GM12865 (cell line): ENCODE measurements at places on chromosomes 5 and 9.

DNA sequence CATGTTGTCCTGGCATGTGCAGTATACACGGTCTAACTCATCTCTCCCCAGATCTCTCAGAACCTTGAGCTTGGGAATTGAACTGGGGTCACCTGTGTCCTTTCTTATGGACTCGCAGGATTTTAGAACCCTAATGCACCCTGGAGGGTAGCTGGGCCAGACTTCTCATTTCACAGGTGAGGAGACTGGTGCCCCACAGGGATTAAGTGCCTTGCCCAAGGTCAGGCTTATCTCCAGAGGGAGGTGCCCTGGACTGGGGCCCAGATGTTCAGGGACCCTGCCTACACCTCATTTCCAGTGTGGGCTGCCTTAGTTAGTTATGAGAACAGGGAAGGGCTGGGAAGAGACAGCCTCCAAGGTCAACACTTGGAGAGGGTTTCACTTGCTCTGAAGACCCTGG, 4.0 kb upstream of the NUP214 start:
- DNase-seq = no peak

DNA sequence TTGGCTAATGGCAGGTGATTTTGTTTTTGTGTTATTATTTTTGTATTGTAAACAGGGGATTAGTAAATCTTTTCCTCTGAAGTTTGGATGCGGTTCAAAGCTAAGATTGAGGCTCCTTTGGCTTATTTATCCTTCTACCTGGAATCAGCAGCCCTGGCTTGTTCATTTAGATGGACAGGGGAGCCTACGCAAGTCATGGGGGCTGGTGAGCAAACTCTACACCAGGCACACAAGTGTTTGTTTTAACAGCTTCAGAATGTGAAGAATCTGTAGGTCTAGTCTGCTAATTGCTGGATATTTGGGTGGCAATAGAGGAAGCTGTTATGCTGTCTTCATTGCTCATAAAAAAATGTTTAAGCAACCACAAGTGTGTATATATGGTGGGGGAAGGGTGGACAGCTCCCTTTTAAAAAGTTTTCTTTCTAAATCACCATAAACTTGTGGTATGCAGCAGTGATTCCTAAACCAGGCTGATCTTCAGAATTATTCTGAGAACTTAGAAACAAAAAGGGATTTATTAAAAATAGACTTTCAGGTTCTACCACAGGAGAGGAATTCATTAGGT, 20.7 kb downstream of the ZNF462 start:
- no peak for DNase-seq

- no peak for DNase-seq
Measured at GRCh38 chr9:70134360-70134759, 90.7 kb downstream of the MAMDC2 start.

GRCh38 chr9:90921969-90922368, 120.3 kb downstream of the SYK start:
- DNase-seq = no peak

DNA sequence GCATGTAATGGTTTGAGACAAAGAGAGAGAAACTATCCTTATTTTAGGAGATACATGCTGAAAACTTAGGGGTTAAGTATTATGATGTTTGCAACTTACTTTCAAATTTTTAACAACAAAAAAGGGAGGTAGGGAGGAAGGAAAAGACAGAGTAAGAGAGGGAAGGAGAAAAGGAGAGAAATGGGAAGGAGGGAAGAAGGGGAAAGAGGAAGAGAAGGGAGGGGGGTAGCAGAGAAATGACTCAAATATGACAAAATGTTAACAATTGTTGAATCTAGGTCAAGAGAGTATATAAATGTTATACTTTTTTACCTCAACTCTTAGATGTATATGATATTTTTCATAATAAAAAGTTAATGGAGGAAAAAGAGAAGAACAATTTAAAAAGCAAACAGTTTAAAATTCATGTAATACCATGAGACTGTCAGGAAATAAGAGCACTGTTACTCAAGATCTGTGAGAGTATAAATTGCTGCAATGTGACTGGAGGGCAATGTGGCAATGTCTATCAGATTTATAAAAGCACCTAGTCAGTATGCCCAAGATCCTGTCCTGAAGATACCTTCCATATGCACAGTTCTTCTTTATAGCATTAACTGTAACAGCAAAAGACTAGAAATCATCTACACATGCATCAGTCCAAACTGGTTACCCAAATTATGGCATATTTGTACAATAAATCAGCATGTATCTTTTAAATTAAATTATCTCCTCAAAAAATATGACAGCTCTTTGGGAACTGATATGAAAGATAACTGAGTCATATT, 16.3 kb downstream of the FBXW11 start:
- DNase-seq = no peak

GRCh38 chr5:76576450-76576849, 46.8 kb downstream of the F2RL2 start:
- DNase-seq = no peak

GRCh38 chr5:95060098-95060497, 224.8 kb downstream of the MCTP1 start:
- DNase-seq = no peak

GRCh38 chr5:172701291-172701656, 60.2 kb downstream of the NEURL1B start:
- no peak for DNase-seq

DNA sequence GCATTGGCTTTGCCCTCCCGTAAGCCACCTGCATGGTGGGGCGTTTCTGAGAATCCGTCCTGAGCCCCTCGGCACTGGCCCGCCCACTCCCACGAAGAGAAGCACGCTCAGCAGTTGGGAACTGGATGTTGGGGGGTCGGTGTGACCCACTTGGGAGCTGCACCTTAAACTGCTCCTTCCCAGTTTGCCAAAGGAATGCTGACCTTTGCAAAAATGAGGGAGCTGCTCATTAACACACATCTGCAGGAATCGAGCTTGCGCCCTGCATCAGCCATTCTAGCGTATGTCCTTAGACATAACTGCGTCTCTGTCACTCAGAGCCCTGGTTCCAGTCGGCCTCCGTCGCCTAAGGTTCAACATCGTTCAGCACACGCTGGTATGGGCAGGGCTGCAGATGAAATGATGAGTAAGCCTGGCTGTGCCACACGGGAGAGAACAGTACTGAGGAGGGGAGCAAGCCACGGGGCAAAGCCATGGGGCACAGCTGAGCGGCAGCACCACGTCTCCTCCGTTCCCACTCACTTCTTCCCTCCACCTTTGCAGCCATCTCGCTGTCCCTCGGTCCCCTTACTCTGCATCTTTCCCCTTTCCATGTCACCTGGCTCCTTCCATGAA, 28.8 kb upstream of the NCS1 start:
- DNase-seq = no peak

- peak; percentile 34 for DNase-seq
Measured at GRCh38 chr9:133048595-133048994, 13.2 kb upstream of the CEL start.

- peak; percentile 96 for DNase-seq
Measured at GRCh38 chr5:32583582-32584232, 1.6 kb upstream of the SUB1 start.

DNA sequence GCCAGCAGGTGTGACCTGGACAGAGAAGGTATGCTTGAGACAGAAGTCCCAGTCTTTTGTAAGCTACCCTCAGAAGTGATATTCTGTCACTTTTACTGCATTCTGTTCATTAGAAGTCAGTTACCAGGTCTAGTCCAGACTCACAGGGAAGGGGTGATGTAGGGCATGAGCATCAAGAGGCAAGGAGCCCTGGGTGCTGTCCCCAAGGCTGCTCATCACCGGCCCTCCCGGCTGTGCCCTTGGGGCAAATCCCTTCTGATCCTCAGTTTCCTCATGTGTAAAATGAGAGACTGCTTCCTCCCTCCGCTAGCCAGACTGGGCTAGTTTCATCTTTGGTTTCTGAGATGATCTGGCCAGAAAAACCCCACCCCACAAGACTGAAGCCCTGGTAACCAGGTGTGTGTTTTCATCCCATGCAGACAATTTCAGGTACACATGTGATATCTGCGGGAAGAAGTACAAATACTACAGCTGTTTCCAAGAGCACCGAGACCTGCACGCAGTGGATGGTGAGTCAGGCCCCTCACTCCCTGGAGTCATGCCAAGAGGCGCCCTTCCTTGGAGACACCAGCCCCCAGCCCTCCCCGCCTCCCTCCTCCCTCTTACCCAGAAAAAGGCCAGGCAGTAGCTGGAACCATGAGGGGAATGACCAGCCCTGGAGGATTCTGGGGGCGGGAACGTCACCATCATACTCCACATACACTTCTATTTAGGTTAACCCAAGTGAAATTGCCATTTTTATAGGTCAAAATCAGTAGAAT, 71.0 kb downstream of the AMBP start:
- no peak for DNase-seq

DNA sequence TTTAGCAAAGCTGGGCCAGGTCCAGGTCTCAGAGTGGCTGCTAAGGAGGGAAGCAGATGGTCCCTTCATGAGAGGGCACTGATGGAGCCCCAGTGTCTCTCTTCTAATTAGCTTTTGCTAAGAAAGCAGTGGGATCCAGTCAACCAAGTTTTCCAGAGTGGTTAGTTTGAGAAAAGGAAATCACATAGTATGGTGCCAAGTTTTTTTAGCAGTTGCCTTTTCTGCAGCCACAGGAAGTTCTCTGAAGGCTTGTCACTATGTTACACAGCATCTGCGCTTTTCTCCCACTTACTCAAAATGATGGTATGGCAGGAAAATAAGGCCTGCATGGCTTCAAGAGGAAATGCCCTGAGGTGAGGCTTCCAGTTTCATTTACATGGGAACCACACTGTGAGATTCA, 331.5 kb upstream of the ZNF462 start:
- DNase-seq = no peak

DNA sequence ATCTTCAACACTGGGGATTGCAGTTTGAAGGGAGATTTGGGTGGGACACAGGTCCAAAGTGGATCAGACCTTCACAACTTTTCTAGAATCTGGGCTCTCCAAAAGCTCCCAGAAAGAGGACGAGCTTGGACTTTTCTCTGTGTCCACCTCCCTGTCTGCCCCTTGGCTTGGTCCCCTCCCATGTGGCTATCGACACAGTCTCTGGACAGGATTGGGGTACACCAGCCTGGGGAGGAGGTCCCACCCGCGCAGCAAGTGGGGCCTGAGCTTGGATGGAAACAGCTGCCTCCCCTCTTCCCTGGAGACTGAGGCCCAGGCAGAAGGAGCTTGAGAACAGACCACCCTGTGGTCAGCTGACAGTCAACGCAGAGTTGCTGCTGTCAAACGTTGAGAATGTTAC, 84.6 kb upstream of the FCN1 start:
- DNase-seq = no peak

GRCh38 chr5:123808461-123809380, 296.7 kb downstream of the CSNK1G3 start:
- DNase-seq = no peak

GRCh38 chr9:93620881-93621820, 44.8 kb downstream of the PHF2 start:
- DNase-seq = no peak

DNA sequence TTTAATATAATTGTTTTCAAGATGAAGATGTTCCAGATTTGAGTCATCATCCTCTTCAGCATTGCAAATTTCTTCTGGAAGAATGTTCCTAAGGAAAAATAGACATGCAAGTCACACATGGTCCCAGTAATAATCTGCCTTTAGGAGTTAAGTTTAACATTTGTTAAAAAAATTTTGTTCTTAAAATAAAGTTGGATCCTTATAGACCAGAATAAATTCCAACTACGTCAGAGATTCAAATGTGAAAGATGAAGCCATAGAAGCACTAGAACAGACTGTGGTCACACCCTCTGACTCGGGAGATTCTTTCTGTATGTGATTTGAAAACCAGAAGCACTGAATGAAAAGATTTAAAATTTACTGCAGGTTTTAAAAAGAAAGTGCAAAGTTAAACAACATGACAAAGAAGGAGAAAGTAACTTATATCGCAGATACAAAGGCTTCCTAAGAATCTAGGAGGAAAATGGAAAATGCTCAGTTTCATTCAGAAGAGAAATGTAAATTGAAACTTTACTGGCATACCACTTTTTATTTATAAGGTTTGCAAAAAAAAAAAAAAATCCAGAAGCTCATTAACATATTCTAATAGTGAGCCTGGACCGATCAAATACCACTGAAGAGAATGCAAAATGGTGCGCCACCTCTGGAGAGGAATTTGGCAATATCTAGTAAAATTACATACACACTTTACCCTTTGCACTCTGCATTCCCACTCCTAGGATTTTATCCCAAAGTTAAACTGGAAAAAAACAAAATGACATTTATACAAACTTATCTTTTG, 14.3 kb upstream of the ASPN start:
- DNase-seq = no peak

- no peak for DNase-seq
Measured at GRCh38 chr5:135721548-135722090, 112.8 kb upstream of the SLC25A48 start.

DNA sequence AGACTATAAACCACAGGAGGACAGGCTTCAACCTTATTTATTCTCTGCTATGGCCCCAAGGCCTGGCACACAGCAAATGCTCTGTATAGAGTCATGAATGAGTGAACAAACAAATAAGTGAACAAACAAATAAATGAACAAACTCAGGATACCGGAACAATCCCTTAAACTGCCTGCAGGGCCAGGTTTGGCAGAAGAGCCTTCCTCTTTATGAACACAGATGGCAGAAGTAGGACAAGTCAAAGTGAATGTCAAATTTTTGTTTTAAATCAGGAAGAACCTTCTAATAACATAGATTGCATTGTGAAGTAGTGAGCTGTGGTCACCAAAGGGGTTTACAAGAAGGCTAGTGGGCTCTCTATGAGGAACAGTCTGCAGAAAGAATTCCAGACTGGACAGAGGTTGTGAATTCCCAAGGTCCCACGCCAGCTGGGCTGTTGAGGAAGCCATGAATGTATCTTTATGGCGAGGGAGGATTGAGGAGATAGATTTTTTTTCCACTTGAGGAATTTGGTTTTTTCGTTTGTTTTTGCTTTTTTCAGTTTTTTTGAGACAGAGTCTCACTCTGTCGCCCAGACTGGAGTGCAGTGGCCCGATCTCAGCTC, 30.3 kb upstream of the STING1 start:
- no peak for DNase-seq

DNA sequence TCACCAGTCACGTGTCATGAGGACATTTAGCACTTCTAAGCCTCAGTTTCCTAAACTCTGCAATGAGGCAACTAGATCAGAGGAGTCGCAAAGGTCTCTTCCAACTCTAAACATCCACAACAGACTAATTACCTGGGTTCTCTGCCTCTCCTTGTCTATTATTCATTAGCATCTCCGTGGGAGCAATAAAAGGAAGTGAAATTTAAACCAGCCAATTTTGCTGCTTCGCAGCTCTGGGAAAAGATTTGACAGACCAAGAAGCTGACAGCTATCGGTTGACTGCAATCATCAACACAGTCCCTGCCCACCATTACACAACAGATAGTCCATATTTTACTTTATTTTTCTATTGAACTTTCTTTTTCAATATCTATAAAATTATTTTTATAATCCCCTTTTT, 308.9 kb downstream of the NR2F1-AS1 start:
- DNase-seq = no peak
